Fibroblast of skin of right biceps (primary cell): ENCODE measurements at places on chromosomes 3 and 15.

DNA sequence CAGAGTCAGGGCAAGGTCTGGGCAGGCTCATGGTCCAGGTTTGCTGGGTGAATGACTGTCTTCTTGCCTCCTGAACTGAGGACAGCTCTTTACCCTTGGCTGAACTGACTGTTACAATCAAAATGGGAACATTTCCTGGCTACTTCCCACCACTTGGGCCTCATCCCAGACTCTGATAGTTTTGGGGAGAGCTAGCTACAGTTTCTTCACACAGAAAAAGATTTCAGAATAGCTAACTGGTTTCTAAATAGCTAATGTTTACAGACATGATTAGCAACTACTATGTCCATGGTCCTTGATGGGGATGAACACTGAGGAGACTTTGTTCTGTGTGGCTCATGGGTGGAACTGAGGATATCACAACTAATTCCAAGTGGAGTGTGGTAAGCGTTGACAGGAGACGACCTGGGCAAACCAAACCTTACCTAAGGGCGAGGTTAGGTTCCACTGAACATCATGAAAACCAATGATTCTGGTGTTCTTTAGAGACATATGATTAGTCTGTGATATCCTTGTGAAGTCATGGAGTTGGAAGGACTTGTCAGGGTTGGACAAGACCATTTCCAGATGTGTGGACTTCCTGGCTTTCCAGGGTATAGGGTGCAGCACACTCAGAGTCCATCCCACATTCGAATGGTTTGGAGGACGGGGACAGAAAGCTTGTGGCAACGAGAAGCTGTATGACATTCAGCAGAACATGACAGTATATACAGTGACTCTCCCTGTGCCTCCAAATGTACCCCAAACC is 7.3 kb downstream of the ALPK3 start:
- no peak for DNase-seq

DNA sequence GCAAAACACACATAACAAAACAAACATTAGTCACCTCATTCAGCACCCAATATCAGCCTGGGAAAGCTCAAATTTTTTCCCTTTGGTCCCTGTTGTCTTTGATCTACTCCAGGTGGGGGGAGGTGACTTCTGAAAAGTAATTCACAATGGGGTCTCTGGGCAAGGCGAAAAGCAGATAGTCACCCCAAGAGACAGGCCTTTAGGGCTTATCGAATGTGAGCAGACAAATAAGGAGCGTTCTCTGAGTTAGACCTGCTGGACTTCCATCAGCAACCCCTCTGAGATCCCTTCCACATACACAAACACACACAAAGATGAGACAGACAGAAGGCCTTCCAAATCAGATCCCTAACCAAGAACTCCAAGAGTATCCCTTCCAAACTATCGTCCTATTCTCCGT is 171.0 kb upstream of the SMAD3 start:
- no peak for DNase-seq

GRCh38 chr3:78235841-78236240 is 1195.9 kb downstream of the ROBO2 start:
- DNase-seq = no peak

GRCh38 chr3:101571028-101571895 is 2.7 kb upstream of the PCNP start:
- no peak for DNase-seq

GRCh38 chr3:195557322-195557721 is 14.2 kb upstream of the PPP1R2 start:
- no peak for DNase-seq

- no peak for DNase-seq
Observed at GRCh38 chr15:71259866-71260265, 144.6 kb downstream of the THSD4 start.

DNA sequence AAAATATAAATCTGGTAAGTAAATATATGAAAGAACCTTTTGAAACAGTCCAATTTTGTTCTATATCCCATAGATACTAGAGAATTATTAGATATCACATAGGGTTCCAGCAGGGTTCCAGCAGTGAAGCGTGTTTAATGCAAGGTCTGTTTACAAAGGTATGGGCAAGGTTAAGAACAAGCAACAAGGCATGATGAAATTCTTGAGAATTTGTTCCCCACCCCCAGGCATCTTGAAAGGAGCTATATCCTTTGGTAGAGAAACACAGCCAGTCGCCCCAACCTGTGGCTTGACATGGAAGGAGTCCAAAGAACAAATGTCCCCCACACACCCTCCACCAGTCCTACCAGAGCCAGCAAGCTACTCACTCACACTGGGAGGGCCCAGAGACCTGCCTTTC is 18.6 kb upstream of the FNDC3B start:
- DNase-seq = no peak

DNA sequence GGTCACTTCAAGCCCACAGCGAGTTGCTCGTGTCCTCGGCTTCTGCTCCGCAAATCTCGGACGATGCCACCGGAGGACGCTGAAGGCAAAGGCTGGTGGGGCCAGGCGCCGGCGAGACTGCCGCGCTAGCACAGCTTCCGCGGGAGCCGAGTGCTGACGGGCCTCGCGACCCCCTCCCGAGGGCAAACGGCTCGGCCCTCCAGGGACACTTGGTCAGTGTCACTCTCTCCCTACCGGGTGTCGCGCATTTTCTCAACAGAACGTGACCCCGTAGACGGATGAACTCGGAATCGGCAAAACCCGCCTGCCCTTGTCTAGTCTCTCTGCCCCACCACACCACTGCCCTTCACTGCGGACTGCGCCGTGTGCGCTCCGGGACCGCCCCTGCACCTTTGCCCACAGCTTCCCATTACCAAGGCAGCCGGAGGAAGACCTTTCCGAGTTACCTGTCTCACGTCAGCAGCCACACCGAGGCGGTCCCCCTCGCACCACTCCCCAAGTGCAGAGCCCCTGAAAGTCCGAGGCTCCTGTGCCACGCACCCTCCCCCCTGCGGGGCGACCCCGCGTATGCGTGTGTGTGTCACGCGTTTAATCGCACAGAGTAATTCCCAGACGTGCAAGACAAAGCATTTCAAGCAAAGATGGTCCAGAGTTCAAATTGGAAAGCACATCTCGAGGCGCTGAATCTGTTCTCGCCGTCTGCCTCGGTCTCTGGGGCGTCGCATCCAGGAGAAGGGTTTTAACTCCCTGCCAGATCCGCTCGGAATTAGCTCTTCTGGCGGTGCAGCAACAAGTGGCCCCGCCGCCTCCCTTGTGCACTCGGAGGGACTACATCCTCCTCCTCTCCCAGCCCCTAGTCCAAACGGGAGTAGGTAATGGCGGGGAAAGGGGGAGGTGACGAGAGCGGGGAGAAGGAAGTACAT is 245.0 kb upstream of the TOPAZ1 start:
- DNase-seq = peak; percentile 21
